ENCODE measurements at places on chromosomes 5 and 9. TPM values are rescaled to one million over a fixed set of nuclear protein-coding genes. Genes with fewer than 3 reads are reported as not detected.

SV2C gene
- not detected for total RNA-seq

C5orf52 gene
- not detected for total RNA-seq

GRCh38 chr5:69231851-69232250 is 2.8 kb upstream of the CDK7 start:
- DNase-seq = no peak

DNA sequence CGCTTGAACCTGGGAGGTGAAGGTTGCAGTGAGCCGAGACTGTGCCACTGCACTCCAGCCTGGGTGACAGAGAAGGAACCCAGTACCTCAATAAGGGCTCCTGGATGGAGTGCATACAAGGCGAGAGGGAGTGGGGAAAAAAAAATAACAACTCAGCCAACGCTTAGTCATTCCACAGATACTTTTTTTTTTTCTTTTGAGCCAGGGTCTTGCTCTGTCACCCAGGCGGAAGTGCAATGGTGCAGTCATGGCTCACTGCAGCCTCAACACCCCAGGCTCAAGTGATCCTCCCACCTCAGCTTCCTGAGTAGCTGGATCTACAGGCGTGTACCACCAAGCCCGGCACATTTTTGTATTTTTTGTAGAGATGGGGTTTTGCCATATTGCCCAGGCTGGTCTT is 59.5 kb upstream of the GGTA1 start:
- DNase-seq = no peak

GRCh38 chr5:96280946-96281393 is 152.1 kb downstream of the PCSK1 start:
- DNase-seq = no peak

DNA sequence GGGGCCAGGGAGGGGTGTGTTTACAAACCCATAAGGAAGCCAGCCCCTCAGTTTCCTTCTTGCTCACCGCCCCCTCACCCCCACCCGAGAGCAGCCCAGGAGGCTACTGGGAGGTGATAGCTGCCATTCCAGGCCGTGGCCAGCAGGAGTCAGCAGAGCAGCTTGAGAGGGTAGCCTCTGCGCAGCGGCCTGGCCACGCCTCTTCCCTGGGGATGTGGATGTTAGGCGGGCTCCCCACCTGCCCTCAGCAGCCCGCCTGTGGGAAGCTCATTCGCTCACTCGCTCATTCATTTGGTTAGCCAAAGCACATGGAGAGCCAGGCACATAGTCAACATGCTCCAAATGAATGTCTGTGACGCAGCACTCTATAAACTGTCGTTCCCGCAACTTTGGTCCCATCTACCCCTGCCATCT is 6.1 kb upstream of the DPM2 start:
- DNase-seq = no peak

DNA sequence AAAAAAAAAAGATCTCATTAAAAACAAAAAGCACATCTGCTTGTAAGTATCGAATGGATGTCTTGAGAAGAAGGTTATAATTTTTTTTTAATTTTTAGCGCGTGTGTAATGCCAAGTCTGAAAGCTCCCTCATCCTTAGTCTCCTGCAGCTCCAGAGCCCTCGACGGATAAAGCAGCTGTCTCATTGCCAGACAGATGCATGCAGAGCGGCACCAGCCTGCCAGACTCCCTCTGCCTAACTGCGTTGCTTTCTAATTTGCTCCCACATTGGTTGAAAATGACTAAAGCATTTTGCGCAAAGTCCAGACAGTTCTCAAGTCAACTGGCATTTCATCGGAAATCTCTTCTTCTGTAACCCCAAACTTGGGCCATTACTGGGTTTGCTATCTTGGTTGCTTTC is 29.4 kb downstream of the OLFM1 start:
- no peak for DNase-seq
